ENCODE measurements at places on chromosomes 2 and 18.

DNA sequence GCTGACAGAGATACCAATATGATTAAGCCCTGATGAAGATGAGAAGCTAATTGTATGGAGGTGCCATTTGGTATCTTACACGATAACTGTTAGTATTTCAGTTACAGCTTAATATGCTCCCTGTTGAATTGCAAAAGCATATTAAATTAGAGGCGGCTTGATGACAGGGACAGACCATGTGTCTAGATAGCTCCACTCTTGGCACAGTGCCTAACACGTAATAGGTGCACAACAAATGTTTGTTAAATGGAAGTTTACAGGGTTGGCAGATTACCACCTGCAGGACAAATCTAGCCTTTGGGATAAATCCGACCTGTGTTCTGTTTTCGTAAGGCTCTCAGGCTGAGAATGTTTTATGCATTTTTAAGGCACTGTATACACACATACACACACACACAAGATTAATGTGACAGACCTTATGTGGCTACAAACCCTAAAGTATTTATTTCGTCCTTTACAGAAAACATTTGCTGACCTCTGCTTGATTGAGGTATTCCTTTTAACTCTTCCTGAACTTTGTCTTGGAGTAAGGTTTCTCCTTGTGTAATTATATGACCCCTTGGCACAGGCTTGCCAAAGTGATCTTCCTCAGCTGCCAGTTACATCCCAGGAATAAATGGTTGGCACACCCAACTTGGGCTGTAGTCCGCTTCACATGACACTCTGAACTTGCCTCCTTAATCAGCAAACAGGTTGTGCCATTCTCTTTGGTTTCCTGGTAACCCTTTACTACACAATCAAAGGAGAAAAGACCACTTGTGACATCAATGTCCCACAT is 348.9 kb downstream of the HRH4 start:
- no peak for DNase-seq

DNA sequence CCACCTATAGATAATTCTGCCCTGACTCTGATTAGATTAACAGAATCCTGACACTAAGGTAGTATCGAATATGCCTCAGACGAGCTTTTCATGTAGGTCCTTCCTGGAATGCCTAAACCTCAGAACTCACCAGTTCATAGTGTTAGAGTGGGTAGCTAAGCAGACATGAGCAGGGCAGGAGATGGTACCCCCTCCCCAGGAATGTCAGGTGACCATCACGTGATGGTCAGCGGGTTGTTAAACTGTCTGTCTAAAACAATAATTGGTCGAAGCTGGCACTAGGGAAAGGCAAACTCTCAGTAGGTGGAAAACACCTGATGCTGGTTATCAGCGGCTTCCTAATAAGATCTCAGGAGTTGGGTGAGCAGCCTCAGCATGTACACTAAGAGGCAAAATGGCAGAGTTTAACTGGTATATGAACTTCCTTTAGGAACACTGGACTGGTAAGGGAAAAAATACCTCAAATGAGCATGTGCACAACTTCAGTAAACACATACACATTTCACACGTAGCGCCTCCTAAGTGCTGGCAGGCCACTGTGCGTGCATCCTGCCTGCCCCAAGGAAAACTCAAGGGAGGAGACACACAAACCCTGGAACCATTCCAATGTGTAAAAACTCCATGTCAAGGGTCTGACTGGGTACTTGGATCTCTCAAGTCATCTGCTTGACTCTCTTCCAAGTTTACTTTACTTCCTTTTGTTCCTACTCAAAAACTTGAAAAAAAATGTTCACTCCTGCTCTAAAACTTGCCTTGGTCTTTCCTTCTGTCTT is 339.5 kb downstream of the GULP1 start:
- no peak for DNase-seq

DNA sequence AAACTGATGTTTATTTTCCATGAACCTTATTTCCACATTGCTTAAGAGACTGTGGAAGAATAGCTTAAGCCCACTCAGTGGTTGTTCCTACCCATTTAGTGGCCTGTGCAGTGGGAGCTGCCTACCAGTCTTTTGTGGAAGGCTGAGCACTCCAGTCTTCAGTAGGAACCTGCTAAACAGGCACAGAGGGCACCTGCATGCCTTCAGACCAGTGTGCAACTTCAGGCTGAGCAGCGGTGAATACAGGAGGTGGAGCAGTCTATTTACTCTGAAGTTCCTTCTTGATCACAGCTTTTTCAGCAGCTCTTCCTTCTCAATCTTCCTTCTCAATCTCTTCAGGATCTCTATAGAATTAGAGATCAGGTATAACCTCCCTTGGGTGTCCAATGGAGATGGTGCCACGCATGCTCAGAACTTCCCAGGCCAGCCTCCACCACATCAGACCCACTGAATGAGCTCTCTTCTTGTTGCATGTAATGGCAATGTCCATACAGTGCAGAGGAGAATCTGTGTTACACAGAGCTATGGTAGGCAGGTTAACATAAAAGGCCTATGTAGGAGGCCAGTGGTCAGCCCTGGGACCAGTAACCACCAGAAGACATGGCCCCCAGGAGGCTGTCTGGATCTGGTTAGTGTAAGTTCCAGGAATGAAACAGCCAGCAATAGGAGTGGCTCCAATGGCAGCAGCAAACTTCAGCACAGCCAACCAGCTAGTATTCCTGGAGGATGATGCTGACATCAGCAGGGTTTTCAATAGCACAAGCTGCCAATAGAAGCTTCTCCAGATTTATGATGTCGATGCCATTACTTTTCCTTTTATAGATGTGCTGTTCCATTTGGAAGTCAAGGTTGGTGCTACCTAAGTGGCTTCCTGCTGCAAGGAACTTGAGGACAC is 47.9 kb upstream of the MAT2A start:
- no peak for DNase-seq

DNA sequence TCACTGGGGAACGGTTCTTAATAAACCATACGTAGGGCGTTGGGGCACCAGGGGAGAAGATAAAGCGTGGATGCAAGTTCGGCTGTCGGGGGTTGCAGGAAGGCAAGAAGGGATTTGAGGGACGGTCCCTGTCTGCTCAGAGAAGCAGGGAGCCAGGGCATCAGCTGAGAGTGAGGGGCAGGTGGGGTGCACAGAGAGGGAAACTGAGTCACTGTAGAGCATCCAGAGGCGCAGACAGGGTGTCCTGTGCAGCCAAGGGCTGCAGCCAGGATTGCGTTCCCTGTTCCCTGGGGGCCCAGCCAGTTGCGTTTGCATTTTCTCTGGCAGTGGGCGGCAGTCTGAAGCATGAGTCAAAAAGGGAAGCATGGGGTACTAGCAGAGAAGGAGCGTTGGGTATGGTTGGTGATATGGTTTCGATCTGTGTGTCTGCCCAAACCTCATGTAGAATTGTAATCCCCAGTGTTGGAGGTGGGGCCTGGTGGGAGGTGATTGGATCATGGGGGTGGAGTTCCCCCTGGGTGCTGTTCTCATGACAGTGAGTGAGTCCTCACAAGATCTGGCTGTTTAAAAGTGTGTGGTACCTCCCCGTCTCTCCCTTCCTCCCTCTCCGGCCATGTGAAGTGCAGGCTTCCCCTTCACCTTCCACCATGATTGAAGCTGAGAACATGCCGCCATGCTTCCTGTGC is 202.9 kb downstream of the NDUFA10 start:
- DNase-seq, result no peak

GRCh38 chr2:8753609-8754008 is 71.8 kb downstream of the ID2 start:
- DNase-seq, result no peak

DNA sequence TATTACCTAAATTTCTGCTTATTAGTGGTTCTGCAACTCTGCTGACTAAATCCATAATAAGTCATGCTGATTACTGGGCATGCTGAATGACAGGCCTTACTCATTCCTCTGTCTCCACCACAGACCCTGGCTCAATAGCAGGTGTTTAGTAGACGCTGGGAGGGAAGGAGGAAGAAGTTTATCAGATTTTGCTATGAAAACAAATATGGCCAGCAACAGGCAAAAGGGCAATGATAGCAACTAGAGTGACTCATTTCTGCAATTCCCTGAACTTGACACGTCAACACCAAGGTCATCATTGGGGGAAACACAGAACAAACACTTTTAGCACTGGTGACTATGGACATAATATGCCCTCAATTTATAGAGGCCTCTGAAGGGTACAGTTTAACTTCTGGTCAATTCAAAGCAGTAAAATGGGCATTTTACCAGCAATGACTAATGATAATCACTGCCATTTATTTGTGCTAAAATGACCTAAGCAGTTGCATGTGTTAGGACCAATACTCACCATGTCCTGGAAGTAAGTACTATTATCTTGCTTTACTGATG is 35.2 kb downstream of the TMEM163 start:
- DNase-seq, result no peak

GRCh38 chr2:237873897-237874551 is 14.6 kb downstream of the RAMP1 start:
- no peak for DNase-seq

DNA sequence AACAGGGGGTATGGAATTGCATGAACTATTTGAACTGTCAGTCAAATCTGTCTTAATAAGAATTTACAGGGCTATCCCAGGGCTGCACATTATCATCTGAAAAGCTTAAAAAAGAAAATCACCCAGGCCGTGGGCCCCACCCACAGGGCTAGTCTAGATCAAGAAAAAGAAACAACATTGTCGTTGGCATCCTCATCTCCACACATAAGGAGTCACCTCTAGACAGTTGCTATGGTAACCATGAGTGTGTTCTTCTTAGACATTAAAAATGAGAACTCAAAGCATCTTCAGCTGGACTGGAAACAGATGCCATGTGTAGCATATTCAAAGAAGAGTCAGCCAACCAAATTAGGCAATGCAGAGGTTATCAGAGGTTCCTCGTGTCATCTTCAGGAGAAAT is 72.3 kb upstream of the CPO start:
- no peak for DNase-seq

- DNase-seq, result no peak
Observed at GRCh38 chr2:137872577-137872976, 91.7 kb upstream of the HNMT start.

DNA sequence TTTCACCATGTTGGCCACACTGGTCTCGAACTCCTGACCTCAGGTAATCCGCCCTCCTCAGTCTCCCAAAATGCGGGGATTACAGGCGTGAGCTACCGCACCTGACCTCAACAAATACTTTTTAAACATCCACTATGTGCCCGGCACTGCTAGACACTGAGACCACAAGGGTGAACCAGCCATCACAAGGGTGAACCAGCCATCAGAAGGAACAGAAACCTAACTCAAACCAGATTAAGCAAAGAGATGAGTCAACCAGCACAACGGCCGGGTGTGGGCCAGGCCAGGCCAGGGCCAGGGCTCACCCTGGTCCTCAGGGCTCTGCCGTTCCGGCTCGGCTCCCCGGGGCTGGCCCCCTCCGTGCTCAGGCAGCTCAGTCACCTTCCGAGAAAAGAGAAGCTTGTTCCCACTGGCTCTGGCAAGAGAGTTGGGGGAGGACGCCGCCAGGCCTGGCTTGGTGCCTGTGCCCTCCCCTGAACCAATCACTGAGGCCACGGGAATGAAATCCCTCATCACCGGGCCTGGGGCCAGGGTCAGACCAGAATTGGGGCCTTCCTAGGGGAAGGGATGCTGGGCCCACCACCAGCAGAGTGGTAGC is 4.4 kb downstream of the TEX44 start:
- DNase-seq, result no peak

DNA sequence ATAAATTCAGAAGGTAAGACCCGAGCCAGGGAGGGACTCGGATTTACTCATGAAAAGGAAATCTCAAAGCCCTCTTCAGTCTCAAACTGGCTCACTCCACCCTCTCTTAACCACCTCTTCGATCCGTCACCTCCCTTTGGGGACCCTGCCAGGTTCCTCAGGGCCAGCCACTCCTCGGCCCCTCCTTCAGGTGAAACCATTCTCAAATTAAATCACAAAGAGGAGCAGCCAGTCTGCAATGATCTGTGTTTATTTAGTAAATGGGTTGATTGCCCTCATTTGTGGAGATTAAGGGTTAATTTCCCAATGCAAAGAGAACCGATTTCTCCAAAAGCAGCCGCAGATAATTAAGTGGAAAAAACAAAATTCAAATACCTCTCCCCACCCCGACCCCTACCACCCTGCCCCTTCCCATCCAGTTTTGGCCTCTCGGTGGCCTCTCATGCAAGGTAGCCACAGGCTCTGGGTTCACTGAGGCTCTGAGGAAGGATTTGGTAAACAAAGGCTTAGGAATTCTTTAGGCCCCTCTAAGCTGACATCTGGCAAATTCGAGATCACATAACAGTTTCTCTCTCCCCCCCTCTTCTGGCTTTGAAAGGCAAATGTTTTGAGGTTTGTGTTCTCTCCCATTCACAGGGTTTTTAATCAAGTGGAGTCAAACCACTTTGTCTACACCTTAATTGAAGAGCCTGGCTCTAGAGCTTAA is 10.3 kb upstream of the FZD7 start:
- DNase-seq, result no peak

DNA sequence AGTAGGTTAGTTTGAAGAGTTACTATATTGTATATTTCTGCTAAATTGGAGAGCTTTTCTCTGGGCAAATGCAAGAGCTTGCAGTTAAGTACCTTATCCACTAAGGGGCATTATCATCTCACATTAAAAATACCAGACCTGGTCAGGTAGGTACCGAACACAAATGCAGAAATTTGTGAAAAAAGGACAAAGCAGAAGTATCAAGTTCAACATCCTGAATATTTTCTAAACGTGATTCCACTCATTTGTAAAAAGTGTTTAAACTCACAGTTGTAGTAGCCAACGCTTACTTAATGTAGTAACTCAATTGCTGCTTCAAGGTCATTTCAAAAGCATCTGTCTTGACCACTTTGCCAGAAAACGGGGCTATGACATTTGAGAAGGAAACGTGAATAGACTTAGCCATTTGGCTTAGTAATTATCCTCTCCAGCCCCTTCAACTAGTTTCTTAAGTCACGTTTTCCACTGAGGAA is 52.1 kb downstream of the CYRIA start:
- DNase-seq, result no peak

Measured in activated naive CD4-positive, alpha-beta T cell treated with anti-CD3 and anti-CD28 coated beads, Interleukin-2, amount 50 U/mL, for 16 hours (primary cell).